Colonic mucosa (tissue), 4 donors: ENCODE measurements at places on chromosomes 13 and 19. TPM values are rescaled to one million over a fixed set of nuclear protein-coding genes. Genes with fewer than 3 reads are reported as not detected.

GRCh38 chr13:75713852-75714251, 77.7 kb downstream of the LMO7 start:
- DNase-seq, result no peak

DNA sequence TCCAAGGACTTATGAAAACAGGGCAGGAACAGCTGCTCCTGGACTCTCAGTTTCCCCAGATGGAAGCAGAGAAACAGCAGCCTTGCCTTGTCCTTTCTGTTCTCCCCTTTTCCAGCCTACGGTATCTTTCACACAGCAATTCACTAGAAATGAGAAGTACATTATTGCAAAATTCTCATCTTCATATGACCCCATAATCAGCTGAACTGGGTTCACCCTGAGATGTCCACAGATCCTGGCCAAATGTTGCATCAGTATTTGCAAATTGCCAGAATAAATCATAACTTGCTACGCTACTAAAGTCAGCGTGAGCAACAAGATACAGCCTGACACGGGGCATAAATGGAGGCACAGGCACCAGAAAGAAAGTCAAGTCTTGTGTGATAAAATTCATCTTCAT, 16.1 kb downstream of the VSTM1 start:
- DNase-seq, result no peak

- no peak for DNase-seq
These were observed 187.6 kb upstream of the RNF113B start for GRCh38 chr13:98364647-98365046.

GRCh38 chr19:54030895-54031586, 32.7 kb downstream of the VSTM1 start:
- DNase-seq, result no peak

GRCh38 chr19:40797963-40798682, 868 bp upstream of the EGLN2 start:
- peak; percentile 76 for DNase-seq

DNA sequence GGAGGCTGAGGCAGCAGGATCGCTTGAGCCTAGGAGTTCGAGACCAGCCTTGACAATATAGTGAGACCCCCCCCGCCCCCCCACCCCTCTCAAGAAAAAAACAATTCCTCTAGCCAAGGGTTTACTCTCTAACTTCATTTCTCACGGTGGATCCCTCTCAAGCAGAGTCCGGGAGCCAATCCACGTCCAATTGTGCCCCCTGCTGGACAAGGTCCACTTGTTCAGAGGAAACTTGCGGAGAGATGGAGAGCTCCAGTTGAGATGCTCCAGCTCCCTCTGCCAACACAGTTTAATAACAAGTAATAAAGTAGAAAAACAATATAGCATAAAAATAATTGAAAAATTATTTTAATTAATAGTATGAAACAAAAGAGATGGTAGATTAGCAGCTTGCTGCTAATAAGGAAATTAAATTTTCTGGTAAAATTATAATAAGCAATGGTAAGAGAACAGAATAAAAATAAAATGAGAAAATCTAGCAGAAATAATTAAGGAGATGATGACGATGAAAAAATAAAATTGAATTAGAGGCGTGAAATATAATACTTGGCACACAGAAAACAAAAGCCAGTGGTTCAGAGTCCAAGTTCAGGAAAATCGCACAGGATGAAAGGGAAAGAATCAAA, 14.5 kb upstream of the SIGLEC14 start:
- DNase-seq, result peak; percentile 74

DNA sequence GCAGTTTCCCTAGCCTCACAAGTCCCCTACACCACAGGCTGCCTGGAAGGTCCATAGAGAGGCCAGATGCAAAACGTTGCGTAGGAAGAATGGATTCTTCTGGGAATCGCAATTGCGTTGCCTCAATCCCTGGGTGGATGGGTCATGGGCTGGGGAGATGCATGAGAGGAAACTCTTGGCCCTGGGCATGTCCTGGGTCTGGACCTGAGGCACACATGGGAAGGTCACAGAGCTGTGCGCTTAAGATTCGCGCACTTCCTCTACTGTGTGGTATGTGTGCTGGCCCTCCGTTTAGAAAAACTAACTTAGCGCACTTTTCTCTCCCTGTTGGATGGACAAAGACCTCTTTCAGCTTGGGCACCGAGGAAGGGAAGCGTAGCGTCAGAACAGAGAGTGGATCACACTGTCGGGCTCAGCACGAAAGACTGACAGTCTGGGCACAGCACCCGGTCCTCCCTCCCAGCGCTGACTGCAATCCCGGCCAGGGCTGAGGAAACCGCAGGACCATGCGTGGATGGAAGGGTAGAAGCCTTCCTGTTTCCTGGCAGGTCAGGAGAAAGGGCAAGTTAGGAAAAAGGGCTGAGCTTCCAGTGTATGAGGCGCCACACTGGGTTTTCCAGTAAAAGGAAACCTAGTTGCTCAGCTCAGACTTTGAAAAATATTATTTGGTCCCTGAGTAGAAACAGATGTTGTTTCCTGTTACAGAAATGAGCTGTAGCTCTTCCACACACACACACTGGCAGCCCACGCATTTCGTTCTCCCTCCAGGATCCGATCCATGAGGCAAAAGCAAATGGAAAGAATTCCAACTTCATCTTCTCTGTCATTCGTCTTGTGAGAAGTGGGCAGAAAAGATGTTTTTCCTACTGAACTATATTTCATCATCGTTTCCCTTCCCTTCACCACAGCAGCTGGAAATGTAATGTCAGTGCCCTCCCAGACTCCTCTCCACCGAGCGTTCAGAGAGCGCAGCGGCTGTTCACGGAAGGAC, 86.0 kb downstream of the ING1 start:
- no peak for DNase-seq

GRCh38 chr19:1451916-1452801, 2.2 kb downstream of the APC2 start:
- no peak for DNase-seq

- peak; percentile 58 for DNase-seq
These were observed 566 bp downstream of the TIMM13 start for GRCh38 chr19:2426611-2427428.

GRCh38 chr19:55539090-55539984, 2.4 kb upstream of the SBK2 start:
- DNase-seq, result no peak

DNA sequence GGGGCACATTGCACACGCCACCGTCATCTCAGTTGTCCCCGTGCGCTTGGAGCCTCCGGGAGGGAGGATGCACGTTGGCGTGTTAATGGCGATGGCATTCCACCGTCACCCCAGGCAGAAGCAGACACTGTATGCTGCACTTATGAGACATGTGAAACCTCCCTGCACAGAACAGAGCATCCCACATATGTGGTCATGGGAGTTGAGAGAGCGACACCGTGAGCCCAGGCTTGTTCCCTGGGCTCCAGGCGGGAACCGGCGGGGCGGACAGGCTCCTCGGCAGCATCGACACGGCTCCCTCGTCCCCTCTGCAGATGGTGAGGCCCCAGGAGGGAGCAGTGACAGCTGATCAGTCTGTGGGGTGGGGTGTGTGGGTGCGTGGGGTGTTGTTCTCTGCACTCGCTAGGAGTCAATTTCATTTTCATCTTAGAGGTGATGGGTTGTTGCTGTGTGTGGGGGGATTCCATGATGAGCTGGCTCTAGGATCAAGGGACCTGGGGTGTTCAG, 40.4 kb downstream of the CRTC1 start:
- DNase-seq, result no peak

- peak; percentile 54 for DNase-seq
These were observed 114.3 kb downstream of the TEX26 start for GRCh38 chr13:31046711-31047279.

- DNase-seq, result no peak
These were observed 5.2 kb downstream of the GARRE1 start for GRCh38 chr19:34259367-34260095.

DNA sequence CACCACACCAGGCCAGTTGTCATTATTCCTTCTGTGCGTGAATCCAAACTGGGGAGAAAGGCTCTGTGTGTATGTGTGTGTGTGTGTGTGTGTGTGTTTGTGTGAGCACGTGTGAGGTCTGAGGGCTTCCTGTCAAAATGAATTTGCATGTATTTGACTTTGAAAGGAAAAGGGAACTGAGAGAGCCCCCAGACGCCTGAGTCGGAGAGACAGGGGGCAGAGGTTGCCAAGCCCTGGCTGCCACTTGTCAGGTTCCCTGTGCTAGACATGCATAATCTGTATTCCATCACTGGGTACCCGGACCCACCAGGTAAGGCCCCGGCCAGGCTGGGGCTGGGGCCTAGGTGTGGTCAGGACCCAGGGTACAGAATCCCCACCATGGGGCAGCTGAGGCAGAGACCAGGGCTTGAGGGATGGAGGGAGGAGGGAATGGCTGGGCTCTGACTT, at the start of gene CLEC17A:
TSS of gene CLEC17A (plus strand) at position 191 of the 447 bp plus-strand sequence. CDS start at position 268, 77 bp downstream.
- no peak for DNase-seq

- no peak for DNase-seq
These were observed 315.0 kb upstream of the SPRY2 start for GRCh38 chr13:80655778-80656511.

DNA sequence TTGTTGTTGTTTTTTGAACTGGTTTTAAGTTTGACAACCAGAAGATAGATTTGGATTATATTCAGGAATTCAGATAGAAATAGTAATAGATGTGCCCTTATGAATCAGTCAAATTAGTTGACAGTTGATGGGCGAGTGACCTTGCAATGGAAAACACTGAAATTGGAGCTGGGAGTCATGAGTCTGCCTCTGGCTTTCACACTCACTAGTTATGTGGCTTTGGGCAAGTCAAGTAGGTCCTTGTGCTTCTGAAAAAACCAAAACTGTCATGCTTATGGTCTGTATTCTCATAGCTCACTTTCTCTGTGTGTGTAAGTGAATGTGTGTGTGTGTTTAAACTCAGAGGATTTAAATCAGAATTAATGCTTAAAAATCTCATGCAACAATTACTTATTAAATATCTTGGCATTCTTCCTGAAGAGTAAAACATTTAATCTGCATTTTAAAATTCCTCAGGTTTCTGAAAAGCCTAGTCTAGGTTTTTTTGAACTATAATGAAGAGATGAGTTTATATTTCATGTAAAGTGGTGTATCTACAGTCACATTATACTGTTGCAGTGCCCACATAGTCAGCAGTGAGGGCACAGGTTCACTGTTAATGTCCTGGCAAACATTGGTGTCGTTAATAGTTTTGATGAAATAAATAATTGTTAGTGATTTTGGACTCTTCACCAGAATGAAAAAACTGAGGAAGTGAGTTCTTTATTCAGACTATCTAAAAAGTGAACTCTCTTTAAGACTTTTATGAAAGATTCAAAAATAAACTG, 32.5 kb downstream of the UCHL3 start:
- no peak for DNase-seq

DNA sequence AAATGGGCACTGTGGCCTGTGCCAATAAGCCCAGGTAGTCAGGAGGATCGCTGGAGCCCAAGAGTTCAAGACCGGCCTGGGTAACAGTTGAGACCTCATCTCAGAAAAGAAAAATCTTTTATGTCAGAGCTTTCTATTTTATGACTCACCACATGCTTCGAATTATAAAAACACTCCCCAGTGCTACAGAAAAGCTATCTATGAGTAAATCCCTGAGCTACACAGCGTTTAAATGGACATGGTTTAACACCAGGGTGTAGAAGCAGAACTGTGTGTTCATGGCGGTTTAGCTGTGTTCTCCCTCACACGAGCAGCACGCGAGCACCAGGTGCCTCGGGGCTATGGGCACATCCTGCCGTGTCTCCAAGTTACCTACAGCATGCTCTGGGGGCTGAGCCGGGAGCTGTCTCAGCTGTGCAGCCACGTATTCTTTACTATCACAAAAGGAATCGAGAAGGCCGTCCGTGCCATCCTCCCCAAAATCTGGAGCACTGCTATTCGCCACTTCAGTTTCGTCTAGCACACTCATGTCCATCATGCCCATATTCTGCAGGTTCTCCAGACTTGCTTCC, 6.7 kb downstream of the SAFB2 start:
- no peak for DNase-seq

DNA sequence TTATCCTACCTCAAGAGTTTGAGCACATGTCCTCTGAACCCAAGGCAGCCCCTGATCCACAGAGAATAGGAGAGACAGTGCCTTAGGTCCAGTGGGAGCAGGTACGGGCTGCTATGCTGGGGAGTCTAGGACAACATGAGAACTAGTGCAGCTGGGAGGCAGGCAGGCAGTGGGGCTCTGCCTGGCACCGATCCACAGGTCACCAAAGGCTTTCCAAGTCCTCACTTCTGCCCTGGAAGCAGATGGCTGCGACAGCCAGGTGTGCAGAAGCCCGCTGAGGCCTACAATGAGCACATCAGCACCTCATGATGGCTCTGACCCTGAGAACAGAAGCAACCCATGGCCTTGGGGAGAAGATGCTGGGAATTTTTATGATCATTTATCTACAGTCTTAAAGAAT, 29.8 kb upstream of the EPHX3 start:
- no peak for DNase-seq

GRCh38 chr13:105991622-105992277, 543.7 kb downstream of the EFNB2 start:
- no peak for DNase-seq

DNA sequence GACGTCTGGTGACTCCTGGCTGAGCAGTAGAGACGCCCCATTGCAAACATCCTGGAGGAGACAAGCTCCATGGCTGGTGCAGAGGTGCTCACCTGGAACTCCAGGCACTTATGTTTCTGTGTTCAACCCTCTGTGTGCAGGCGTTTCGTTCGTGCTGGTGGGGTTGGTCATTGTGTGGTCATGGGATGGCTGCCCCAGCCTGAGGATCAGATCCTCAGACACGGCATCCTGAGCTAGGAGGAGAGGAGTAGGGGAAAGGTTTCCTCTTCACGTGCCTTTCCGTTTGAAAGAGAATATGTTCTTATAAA, 87.8 kb downstream of the SIPA1L3 start:
- no peak for DNase-seq

- no peak for DNase-seq
These were observed 16.9 kb downstream of the ZNF816 start for GRCh38 chr19:52945652-52946321.

DNA sequence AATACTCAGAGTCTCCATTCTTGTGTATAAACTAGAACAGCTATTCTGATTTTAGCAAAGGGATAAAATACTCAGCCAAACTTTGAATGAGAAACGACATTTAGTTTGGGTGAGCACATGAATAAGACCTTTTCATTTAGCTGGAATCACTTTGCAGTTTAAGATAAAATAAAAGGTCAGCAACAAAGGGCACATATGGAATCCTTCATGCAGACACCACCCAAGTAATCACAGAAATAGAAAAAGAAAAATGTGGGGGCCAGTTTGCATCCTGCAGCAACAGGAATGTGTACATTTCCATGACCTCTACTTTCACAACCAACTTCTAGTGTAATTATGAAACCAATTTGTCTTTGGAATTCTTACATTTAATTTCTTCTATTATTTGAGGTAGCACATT, 1637.4 kb downstream of the PCDH9 start:
- DNase-seq, result no peak

DNA sequence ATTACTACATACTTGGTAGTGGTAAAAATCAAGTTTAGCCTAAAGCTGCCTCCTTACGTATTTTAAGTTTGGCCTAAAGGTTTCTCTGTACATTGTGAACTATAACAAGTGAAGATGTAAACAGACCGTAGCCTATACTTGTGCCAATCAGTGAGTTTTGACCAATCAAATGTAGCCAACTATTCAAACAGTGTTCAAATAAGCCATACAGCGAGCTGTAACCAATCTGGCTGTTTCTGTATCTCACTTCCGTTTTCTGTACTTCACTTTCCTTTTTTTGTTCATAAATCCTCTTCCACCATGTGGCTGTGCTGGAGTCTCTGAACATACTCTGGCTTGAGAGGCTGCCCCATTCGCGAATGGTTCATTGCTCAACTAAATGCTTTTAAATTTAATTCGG, 2504.6 kb downstream of the PCDH9 start:
- DNase-seq, result no peak

The NLRP9 gene
- not detected for total RNA-seq

The SWSAP1 gene
- total RNA-seq, result 3.0 TPM

The GADD45GIP1 gene
- 41.9 TPM for total RNA-seq

The PLK5 gene
- not detected for total RNA-seq

The SHD gene
- total RNA-seq, result 19.3 TPM

The RASAL3 gene
- total RNA-seq, result 2.5 TPM

The MED16 gene
- total RNA-seq, result 73.3 TPM

The PSPN gene
- total RNA-seq, result 1.7 TPM

The SOX1 gene
- not detected for total RNA-seq
